ENCODE measurements at places on chromosomes 3 and 15. TPM values are rescaled to one million over a fixed set of nuclear protein-coding genes. Genes with fewer than 3 reads are reported as not detected.

Gene IREB2
- 37.6 TPM for total RNA-seq

Gene FMN1
- total RNA-seq = 1.7 TPM

Gene ETV5
- 51.1 TPM for total RNA-seq

DNA sequence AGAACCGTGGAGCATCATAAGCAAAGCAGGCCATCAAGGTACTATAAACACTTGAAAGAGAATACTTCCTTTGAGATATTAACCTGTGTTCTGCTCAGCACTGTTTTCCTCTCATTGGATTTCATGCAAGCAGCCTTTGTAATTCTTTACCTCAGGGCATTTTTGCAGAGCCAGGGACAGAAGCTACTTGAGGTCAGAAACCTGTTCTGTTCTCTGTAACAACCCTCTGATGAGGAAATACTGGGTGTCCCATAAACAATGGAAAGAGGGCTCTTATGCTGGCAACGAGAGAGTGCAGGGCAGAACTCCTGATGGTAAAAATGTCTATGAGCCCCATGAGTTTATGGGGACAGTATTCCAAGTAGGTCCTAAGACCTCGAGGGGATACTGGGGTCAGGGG lies 66.0 kb downstream of the DCLK3 start:
- DNase-seq = no peak

- DNase-seq = no peak
Observed at GRCh38 chr15:43093026-43093425, 12.8 kb downstream of the UBR1 start.

DNA sequence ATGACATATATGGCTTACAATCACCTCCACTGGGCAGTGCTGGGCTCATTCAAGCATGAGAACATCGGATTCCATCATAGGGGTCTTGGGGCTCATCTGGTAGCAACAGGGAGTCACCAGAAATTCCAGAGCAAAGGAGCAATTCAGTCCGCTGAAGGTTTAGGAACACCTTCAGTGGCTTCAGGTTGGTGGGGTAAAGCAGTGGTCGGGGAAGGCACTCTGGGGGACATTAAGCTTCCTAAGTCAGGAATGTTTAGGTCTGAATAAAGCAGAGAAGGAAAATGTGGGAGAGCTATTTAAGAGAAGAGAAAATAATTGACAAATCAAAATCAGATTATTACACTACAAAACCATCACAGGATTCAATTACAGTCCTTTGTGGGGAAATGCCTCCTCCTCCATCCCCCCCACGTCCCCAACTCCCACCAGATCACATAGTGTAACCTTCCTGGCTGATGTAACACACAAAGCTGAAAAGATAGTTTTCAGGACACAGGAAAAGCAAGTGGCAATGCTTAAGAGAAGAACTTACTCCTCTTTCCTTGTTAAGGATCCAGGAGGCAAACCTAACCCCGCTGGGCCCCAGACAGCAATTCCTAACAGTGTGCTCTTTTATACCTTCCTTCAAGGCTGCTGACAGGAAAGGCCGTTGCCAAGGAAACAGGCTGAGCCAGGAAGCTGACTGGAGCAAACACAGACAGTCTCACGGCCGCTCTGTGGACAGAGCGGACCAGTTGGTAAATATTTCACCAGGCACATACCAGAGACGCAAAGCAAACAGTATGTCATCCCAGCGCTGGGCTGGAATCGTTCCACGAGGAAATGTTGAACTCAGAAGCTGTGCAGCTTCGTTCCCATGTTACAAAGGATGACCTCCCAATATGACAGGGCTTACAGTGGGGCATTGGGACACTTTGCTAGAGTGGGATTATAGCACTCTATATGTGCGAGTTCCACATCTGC lies 57.5 kb upstream of the LMCD1 start:
- DNase-seq = peak; percentile 56

Gene TAGLN3
- 3.5 TPM for total RNA-seq

DNA sequence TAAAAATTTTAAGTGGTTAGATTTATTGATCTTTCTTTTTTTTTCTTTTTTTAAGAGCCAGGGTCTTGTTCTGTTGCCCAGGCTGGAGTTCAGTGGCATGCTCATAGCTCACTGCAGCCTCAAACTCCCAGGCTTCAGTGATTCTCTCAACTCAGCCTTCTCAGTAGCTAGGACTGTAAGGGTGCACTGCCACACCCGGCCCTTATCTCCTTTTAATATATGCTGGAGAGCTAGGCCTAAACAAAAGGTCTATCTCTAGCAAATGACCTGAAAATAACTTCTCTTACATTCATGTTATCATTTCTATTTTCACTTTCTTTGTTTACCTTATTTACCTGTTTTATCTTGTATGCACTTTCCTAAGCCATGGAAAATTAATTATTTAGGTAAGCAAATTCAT lies 35.2 kb upstream of the MELTF start:
- no peak for DNase-seq

DNA sequence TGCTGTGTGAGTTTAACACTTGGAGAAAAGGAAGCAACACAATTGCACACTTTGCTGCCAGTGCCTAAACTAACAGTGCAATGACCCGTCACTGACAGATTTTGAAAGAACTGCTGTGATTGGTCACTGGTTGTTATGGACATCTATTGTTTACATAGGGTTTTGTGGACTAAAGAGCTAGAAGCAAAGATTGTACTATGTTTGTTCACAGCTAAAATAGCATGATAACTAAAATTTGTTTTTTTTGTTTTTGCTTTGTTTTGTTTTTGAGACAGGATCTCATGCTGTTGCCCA lies 112.4 kb upstream of the GOLGA8J start:
- DNase-seq = no peak

- DNase-seq = peak; percentile 32
Observed at GRCh38 chr15:57861034-57861638, 154.6 kb downstream of the POLR2M start.

DNA sequence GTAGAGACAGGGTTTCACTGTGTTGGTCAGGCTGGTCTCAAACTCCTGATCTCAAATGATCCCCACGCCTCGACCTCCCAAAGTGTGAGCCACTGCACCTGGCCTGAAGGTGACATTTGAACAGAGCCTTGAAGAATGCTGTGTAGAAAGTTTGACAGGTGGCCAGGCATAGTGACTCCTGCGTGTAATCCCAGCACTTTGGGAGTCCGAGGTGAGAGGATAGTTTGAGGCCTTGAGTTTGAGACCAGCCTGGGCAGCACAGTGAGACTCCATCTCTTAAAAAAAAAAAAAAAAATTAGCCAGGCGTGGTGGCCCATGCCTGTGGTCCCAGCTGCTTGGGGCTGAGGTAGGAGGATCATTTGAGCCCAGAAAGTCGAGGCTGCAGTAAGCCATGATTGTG lies 1.5 kb downstream of the IQGAP1 start:
- DNase-seq = no peak

- no peak for DNase-seq
Observed at GRCh38 chr3:134873789-134874188, 78.7 kb downstream of the EPHB1 start.

DNA sequence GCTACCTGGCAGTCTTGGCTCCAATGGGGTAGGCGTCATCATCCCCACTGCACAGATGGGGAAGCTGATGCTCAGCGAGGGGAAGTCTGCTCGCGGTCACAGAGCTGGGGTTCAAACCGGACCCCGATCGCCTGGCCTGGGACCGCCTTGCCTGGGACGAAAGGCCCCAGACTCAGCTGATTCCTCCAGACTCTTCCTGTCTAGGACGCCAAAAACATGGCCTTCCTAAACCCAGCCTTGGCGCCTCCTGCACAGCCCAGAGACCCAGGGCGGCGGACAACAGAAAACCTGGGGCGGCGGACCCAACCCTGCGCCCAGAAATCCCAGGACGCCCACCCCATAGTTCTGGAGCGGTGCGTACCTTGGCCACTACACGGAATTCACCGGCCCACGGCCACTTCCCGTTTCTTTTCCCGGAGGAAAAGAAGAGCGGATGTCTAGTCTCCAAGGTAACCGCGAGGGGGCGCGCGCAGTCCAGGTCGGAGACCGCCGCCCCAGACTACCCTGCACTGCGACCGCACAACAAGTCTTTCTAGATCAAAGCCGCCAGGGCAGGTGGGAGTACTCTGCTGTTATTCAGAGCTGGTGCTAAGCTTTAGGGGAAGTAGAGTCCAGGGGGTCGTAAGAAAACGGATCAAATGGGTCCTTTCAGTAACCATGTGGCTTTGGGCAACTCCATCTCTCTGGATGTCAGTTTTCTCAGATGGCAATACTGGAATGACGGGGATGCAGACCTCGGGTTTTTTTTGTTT lies 4.9 kb upstream of the IL17RD start:
- DNase-seq = peak; percentile 89

GRCh38 chr3:150329408-150329807 lies 78.7 kb upstream of the TSC22D2 start:
- no peak for DNase-seq
